ENCODE measurements at places on chromosomes 4 and X.

DNA sequence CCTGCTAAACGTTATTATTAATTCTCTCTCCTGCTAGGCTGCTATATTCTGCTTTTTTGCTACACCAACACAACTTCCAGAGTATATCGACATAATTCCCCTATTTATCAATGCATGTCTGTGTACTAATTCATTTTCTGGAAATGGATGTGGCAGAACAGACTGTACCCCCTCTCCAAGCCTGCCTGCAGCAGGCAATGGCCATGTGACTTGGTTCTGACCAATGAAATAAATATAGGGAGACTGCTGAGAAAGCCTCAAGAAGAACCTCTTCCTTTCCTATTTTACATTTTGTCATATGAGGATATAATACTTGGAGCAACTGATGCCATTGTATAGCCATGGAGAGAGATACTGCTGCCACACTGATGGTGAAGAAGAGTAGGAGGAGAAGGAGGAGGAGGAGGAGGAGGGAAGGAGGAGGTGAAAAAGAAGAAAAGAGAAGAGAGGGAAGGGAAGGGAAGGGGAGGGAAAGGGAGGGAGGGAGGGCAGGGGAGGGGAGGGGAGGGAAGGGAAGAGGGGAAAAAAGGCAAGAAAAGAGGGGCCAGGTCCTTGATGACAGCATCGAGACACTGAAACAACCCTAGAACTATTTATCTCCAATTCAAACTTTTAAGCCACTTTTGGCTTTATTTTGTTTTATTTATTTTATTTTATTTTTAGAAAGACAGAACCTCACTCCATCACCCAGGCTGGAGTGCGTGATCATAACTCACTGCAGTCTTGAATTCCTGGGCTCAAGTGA lies 57.0 kb upstream of the SPP1 start:
- no peak for DNase-seq

DNA sequence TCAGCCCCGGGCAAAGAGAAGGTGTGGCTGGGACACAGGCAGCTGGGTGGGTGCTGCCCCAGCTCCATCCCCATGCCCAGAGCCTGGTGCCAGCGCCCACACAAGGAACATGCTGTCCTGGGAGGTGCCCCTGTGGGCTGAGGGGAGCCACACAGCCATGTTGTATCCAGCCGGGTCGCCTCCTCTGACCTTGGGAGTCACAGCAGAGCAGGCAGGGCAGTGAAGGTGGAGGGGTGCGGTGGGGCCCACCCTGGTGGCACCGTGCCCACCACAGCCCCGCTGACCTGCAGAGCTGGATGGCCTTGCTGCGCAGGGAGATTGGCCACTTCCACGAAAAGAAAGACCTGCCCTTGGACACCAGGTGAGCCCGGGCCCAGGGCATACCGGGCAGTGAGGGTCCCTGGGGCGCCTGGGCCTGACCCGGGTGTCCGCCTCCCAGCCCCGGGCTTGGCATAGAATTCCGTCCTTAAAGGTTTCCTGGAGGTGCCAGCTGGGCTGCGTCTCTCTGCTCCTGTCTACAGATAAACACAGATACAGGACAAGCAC lies 18.7 kb upstream of the ADD1 start:
- DNase-seq, result no peak

GRCh38 chr4:38949411-38950051 lies 81.9 kb downstream of the FAM114A1 start:
- no peak for DNase-seq

DNA sequence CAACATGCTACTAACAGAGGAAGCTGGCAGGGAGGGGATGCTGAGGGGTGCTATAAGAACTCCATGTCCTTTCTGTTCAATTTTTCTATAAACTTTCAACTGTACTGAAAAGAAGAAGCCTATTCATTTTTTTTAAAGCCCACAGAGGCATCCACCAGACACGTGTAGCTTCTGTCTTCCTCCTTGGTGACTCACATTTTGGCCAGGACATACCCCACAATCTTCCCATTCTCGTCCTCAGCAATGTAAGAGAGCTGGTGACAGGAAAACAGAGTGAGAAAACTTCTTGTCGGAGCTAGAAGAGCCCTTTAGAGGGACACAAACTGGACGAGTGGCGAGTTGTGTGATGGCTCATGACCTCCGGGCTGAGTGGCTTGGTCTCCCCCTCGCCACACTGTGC lies 1.1 kb downstream of the NAA10 start:
- no peak for DNase-seq

- DNase-seq, result no peak
Measured at GRCh38 chrX:53716328-53717088, 30.0 kb upstream of the HUWE1 start.

DNA sequence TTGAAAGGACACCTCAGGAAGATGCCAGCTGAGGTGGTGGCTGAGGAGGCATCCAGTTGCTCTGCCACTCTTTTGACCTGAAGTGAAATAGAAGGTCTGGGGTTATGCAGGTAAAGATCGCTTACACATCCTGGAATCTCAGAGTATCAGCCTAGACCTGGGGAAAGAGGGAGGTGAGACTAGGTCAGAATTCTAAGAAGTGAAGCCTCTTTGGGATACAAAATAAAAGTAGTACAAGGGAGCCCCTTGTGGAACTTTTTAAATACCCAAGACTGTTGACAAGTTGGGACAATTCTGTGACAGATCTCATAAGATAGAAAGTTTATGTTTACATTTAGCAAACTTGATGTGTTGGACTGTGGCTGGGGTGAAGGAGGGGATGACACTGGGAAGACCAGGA lies 263.1 kb downstream of the SPRY1 start:
- DNase-seq, result no peak

DNA sequence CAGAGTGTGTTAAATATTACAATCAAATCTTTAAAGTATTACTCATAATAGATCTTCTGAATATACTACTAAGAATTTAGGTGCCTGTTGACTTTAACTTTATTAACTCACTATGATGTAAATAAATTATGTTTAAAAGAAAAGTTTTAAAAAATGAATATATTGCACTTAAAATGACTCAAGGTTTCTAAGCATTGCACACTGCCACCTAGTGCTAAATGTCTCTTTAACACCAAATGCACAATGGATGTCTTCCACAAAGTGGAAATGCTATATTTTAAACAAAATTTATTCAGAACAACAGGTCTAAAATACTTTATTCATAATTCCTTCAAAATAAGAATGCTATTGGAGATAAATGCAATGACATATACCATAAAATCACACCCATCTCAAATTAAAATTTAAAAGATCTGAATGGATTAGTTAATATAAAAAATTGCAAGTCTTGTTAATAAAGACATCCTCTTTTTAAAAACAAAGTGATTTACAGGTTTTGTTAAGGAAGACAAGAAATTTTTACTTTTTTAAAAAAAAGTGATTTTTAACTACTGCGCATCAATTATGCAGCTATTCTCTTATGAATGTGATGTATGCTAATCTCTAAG lies 5.5 kb downstream of the INPP4B start:
- no peak for DNase-seq

- no peak for DNase-seq
Measured at GRCh38 chr4:124276461-124276860, 436.1 kb downstream of the ANKRD50 start.

GRCh38 chr4:182575225-182575624 lies 332.0 kb downstream of the TENM3 start:
- DNase-seq, result no peak

DNA sequence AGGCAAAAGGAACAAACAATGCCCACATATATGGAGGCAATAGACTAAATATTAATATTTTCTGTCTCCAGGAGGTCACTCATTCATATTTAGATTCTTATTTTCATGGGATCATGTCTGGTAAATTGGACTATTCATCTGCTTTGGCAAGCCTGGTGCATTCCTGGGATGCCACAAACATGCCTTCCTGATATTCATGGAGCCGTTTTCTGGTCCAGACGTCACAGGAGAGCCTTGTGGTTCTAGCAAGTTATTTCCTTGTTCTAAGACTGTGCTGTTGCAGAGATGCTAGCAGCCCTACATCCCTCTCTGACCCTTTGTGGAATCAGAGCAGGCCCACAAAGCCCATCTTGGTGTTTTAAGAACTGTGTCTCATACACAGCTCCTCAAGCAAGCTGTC lies 16.1 kb upstream of the EXOSC9 start:
- no peak for DNase-seq

DNA sequence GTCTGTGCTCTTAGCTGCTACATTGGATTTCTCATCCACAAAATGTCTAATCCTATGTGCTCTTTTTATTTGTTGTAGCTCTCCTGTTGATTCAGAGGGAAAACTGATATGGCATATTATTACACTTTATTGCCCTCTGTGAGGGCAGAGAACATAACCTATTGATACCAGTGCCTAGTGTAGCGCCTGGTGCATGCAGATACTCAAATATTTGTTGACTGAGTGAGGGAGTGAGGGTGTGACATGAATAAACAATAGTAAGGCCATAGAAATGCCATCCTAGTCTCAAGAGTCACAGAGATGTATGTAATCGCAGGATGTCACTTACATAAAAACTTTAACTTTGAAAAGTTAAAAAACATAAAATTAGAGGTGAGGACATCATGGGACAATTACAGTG lies 159.1 kb downstream of the SHROOM3 start:
- no peak for DNase-seq

- no peak for DNase-seq
Measured at GRCh38 chr4:85736571-85736970, 261.6 kb downstream of the ARHGAP24 start.

DNA sequence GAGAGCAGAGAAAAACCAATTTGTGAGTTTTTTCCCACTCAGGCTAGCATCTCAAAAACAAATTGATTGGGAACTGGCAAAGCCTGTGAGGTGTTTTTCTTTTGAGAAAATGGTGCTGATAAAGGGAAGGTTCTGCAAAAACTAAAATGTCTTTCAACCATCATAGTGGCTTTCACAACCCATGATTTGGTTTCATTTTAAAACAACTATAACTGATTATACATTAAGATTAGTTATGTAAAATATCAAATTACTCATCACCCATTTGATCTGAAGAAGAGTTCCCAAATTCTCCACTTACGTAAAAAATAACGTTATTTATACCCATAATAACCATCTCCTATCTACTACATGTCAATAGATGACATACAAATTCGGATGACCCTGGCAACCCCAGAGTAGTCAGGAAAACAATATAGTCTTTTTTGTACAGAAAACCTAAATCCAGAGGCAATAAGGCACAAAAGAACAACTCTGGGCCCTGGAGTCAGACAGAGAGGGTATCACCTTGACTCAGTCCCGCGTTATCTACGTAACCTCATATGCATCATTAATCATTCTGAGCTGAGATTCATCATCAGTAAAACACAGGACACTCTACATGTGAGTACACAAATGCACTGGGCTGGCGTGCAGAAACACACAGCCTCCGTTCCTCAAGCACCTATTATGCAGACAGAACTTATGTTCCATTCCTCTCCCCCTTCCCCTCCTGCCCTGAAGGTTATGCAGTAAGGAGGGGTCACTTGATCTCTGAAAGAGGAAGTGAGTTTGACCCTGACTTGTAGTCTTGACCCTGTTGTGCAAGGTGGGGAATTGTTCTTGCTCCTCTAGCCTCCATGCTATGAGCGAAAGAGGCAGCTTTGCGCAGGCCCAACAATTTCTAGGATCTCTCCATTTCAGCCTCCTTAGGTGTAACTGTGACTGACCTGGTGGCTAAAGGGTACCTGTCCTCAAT lies 82.2 kb downstream of the SLC9A7 start:
- DNase-seq, result no peak

DNA sequence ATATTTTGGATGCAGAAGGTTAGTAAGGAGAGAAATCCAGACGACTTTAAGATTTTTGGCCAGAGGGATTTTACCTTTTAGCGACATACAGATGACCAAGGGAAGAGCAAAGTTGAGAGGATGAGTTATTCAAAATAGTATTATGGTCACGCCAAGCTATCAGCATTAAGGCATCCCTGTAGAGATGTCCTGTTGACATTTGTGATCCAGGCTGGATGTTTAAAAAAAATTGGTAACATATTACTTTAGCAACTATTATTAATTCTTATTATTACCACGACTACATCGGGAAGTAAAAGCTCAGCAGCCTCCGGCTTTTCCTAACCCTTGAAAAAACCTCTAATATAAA lies 562 bp upstream of the OSTC start:
- DNase-seq, result no peak

- no peak for DNase-seq
Measured at GRCh38 chrX:107547621-107548020, 80.7 kb upstream of the PRPS1 start.

GRCh38 chr4:10599574-10599973 lies 85.0 kb downstream of the CLNK start:
- DNase-seq, result no peak

- DNase-seq, result no peak
Measured at GRCh38 chr4:163505374-163505773, 10.9 kb downstream of the TMA16 start.

DNA sequence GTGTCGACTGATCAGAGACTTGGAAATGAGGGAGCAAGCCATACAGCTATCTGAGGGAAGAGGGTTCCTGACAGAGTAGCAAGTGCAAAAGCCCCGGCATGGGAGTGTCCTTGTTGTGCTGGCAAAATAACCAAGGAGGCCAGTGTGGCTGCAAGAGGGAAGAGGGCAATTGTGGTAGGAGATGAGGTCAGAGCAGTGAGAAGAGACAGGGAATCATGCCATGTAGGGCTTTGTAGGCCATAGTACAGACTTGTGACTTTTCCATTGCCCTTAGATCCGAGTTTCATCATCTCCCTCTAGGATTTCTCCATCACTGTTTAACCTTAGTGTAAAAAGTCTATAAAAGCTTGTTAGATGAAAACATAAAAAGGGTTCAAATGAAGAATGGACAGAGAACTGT lies 76.2 kb downstream of the DOCK11 start:
- no peak for DNase-seq

GRCh38 chr4:119728185-119728584 lies 99.6 kb upstream of the PDE5A start:
- DNase-seq, result no peak

DNA sequence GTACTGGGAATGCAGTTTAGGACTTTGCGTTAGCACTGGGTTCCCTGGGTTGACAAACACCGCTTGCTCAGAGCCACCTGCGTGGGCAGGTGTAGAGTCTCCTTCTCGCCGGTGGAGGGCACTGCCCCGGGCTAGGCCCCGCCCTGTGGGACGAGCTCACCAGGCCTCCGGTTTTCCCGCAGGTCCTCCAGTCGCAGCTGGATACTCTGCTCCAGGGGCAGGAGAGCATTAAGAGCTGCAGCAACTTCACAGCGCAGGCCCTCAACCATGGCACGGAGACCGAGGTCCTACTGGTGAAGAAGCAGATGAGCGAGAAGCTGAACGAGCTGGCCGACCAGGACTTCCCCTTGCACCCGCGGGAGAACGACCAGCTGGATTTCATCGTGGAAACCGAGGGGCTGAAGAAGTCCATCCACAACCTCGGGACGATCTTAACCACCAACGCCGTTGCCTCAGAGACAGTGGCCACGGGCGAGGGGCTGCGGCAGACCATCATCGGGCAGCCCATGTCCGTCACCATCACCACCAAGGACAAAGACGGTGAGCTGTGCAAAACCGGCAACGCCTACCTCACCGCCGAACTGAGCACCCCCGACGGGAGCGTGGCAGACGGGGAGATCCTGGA lies 49.2 kb upstream of the MND1 start:
- DNase-seq, result no peak

DNA sequence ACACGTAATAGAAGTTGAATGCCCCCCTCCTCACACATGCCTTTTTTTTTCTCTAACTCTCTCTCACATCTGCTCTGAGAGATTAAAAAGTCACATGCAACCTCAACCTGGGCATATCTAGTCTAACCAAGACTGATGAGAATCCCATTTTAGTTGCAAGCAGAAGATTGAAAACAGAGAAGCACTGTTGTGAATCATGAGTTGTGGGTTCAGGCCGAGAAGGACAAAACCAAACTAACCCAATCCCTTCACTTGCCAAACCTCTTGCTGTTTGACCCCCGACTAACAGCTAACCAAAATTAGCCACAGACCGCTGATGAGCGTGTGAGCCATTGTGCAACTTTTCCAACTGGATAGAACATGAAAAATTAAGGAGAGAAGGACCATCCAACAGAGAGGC lies 31.8 kb downstream of the CXCL1 start:
- no peak for DNase-seq

Data from hypothalamus (tissue), 51 donors.